HFFc6 (cell line): ENCODE measurements at places on chromosomes 11 and 22. TPM values are rescaled to one million over a fixed set of nuclear protein-coding genes. Genes with fewer than 3 reads are reported as not detected.

GRCh38 chr11:45501392-45502225, 163.8 kb downstream of the CHST1 start:
- DNase-seq, result no peak

GRCh38 chr22:17475318-17476230, 87.7 kb upstream of the SLC25A18 start:
- no peak for DNase-seq

GRCh38 chr22:38304526-38304925, 12.7 kb downstream of the CSNK1E start:
- no peak for DNase-seq

DNA sequence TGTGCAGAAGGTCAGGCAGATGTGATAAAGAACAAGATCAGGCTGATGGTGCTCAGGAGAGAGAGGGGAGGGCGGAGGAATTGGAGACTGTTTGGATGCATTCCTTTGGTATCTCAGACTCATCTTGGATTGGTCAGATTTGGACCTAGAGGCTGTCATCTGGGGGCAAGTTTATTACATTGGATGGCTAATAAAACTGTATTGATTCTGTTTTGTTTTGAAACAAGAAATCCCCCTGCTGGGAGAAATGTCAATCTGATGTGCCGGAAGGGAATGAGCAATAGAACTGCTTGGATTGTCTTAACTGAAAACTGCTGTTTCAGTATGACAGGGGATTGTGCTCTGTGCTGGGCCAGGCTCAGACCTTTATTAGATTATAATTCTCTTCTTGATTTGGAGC, 25.5 kb upstream of the CCDC90B start:
- DNase-seq, result no peak

DNA sequence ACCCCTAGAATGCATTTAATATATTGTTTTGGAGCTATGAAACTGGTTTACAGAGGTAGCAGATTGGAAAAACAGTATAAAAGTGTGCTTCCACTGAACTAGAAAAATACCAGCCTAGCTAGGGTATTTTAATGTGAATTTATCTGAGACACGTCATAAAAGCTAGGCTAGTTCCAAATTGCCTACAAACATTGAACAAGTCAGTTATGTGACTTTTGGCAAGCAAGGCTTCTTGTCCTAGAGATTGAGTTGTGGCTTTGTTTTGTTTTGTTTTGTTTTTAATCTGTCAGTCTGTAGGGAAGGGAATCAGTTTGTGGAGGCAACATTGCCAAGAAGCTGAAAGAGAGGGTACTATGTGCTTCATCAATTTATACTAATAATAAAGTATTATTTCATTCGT, 24.2 kb downstream of the RTN3 start:
- DNase-seq, result no peak

- DNase-seq, result no peak
Measured at GRCh38 chr22:20951151-20951931, 15.7 kb upstream of the AIFM3 start.

The SLC43A1 gene
- 3.6 to 4.7 TPM (median 4.2 TPM) in 3 replicates for total RNA-seq

The TBX10 gene
- total RNA-seq, result not detected in 3 replicates

DNA sequence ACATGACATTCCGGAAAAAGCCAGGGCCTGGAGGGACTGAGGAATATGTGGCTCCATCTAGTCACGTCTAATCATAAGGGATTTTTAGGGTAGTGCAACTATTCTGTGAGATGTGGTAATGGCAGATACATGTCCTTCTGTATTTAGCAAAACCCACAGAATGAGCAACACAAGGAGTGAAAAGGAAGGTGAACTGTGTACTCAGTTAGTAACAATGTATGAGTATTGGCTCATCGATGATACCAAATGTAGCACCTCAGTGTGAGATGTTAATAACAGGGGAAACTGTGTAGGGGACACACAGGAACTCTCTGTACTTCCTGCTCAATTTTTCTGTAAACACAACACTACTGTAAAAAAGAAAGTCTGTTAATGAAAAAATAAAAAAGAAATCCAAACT, 42.0 kb upstream of the CARS1 start:
- no peak for DNase-seq

- no peak for DNase-seq
Measured at GRCh38 chr11:35598254-35599125, 19.8 kb upstream of the FJX1 start.

GRCh38 chr22:32542677-32543357, 68.2 kb downstream of the FBXO7 start:
- no peak for DNase-seq

The OR4D5 gene
- not detected in 2 replicates for total RNA-seq

DNA sequence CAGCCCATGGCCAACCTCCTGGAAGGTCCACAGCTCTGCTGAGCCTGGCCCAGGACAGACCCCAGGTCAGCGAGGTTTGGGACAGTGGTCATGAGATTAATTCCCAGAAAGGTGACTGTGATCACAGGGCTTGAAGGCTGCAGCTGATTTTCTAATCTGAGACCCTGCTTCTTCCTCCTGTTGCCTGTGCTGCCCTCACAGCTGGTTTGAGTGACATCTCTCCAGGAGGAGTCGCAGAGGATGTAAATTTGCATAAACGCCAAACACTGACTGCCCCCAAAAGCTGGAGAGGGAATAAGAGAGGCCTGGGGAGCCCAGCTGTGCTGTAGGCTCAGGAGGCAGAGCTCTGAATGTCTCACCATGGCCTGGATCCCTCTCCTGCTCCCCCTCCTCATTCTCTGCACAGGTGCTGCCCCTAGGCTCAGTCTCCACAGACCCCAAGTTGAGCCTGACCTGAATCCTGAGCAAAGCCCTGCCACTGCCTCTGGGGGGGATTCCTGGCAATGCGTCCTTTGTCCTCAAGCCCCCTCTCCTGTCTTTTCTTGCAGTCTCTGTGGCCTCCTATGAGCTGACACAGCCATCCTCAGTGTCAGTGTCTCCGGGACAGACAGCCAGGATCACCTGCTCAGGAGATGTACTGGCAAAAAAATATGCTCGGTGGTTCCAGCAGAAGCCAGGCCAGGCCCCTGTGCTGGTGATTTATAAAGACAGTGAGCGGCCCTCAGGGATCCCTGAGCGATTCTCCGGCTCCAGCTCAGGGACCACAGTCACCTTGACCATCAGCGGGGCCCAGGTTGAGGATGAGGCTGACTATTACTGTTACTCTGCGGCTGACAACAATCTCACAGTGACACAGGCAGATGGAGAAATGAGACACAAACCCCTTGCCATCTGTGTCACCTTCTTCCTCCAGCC, 23.8 kb downstream of the GGTLC2 start:
- DNase-seq, result no peak

DNA sequence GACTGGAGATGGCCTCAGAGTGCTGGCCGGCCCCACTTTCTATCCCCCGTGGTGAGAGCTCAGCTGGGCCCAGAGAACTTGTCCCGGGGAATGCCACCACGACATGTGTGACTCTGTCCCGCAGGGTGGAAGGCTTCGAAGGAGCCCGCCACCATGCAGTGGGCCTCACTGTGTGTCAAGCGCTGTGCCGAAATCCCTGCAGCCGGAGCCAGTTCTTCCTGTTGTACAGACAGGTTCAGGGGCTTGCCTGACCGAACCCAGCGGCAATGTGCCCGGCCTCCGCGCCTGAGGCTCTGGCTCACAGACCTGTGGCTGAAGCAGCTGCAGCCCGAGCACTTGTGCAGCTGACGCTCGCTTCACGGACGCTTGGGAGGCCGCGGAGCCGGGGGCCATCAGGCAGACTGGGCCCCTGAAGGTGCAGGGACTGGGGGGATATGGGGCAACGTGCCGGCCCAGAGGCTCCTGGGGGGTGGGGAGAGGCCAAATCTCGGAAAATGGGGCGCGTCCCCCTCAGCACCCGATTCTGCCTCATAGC, 650 bp downstream of the PPM1F start:
- DNase-seq, result peak; percentile 30

DNA sequence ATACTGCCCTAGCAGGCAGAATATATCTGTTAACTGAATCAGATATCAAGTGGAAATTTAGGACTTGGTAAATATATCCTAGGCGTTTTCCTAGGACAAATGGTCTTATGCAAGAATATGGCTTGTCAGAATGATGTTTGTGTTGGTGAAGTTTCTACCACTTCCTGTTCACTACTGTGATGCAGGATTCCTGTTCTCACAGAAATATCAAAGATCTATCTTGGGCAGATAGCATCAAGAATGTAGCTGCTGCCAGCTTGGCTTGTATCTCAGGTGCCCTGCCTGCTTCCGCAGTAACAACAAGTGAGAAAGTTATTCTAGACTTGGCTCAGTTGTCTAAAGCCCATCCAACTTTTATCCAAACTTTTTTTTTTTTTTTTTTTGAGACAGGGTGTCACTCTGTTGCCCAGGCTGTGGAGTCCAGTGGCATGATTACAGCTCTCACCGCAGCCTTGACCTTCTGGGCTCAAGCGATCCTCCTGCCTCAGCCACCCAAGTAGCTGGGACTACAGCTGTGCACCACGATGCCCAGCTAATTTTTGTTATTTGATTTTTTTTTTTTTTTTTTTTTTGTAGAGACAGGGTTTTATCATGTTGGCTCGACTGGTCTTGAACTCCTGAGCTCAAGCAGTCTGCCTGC, 61.3 kb downstream of the PPME1 start:
- no peak for DNase-seq

The KIRREL3 gene
- total RNA-seq, result 21.8 to 32.8 TPM (median 26.7 TPM) in 3 replicates

The PLCB3 gene
- 44.4 to 58.0 TPM (median 54.3 TPM) in 3 replicates for total RNA-seq

- DNase-seq, result no peak
Measured at GRCh38 chr11:121958971-121959325, 157.1 kb downstream of the BLID start.

The OSBPL5 gene
- total RNA-seq, result 35.6 to 39.8 TPM (median 37.2 TPM) in 3 replicates
